IMR-90 (cell line): ENCODE measurements at places on chromosomes 2 and 18. TPM values are rescaled to one million over a fixed set of nuclear protein-coding genes. Genes with fewer than 3 reads are reported as not detected.

DNA sequence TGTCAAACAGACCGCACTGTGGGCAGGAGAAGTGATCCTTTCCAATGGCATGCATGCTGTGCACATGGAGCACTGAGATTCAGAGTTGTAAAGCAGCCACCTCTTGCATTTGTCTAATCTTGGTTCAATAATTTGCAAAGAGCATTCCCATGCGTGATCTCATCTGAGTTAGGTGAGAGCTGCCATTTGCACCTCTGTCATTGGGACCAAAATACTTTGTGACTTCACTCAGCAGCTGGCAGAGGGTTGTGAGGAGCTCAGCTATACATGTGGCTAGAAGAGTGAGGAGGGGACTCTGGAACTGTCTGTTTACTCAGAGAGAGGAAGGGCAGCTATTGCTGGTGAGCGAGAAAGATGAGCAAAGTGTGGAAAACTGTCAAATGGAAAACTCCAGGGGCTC lies 265.1 kb upstream of the TNP1 start:
- DNase-seq, result no peak

DNA sequence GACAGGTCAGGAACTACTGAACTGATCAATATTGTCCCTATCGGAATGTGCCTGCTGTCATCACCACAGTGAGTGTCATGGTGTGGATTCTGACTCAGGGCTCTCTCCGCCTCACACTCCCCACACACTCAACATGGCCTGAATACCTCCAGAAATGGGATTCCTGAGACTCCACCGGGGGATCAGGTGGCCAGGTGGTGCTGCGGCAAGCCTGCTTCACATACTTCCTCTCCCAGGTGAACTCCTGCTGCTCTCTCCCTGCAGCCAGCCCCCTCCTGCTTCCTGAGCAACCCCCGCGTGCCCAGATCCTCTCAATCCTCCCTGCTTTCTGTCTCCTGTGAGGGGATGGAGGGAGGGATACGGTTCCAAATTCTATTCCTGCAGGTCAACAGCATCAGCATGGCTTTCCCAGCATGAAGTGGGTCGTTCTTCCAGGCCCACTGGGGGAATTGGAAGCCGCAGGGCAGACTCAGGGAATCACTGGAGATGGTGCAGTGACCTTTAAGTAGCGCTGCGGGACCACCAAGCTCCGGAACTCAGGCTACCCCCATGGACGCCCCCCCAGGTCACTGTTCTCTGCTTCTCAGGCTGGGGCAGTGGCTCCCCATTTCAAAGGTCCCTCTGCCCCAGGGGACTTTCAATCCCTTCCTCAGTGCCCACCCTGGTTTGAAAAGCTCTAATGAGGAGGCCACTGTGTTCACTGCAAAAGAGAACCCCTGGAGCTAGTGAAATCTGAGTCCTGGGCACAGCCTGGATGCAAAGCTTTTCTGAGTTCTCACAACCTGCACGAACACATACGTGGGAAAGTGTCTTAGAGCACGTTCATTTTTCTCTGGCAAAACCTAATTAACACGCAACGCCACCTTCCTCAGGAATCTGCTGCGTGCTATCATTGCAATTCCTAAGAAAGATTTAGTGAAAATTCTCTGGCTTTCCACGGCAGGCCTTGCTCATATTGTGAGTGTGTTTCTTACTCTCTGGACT lies 168.4 kb downstream of the ZFP36L2 start:
- DNase-seq, result no peak

DNA sequence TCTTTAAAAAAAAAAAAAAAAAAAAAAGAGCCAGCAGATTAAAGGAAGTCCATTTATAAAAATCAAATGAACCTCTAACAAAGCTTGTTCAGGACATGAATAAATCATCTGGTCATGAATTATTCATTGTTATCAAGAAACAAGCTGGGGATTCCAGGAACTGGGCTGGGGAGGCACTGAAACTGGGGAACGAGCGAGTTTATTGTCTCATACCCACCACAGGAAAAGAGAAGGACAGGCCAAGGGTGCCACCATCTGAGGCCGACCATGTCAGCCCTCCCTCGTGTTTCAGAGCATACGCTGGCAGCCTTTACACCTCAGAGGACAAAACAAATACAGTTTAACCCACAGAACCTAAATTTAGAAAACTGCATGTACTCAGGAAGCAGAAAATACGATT lies 164.2 kb downstream of the VWC2L start:
- DNase-seq, result no peak

The ALPG gene
- not detected in 2 replicates for total RNA-seq

The G6PC2 gene
- total RNA-seq, result not detected in 2 replicates
